K562 (cell line): ENCODE measurements at places on chromosomes 6 and 20. TPM values are rescaled to one million over a fixed set of nuclear protein-coding genes. Genes with fewer than 3 reads are reported as not detected.

- H3K4me1 ChIP-seq: peaks cover 3% of the 10 kb centered on the region
- DNase-seq: peak; percentile 98
Observed at GRCh38 chr20:56468316-56469076, at the start of gene RTF2. TSS of gene RTF2 (plus strand) at chr20:56468627. CDS start at chr20:56468698, 71 bp downstream.

- no peak overlapping the region for H3K27ac ChIP-seq
- DNase-seq: no peak
- H3K36me3 ChIP-seq: no peaks in the 10 kb centered on the region
- no peak overlapping the region for H3K4me3 ChIP-seq
- H3K4me1 ChIP-seq: no peaks in the 10 kb centered on the region
Observed at GRCh38 chr6:105120570-105120969, 59.2 kb downstream of the POPDC3 start.

- no peak overlapping the region for H3K4me3 ChIP-seq
- H3K36me3 ChIP-seq: no peaks in the 10 kb centered on the region
- DNase-seq: no peak
- no peaks in the 10 kb centered on the region for H3K4me1 ChIP-seq
- no peaks in the 10 kb centered on the region for H3K27me3 ChIP-seq
Observed at GRCh38 chr6:56758120-56758519, 115.4 kb upstream of the DST start.

DNA sequence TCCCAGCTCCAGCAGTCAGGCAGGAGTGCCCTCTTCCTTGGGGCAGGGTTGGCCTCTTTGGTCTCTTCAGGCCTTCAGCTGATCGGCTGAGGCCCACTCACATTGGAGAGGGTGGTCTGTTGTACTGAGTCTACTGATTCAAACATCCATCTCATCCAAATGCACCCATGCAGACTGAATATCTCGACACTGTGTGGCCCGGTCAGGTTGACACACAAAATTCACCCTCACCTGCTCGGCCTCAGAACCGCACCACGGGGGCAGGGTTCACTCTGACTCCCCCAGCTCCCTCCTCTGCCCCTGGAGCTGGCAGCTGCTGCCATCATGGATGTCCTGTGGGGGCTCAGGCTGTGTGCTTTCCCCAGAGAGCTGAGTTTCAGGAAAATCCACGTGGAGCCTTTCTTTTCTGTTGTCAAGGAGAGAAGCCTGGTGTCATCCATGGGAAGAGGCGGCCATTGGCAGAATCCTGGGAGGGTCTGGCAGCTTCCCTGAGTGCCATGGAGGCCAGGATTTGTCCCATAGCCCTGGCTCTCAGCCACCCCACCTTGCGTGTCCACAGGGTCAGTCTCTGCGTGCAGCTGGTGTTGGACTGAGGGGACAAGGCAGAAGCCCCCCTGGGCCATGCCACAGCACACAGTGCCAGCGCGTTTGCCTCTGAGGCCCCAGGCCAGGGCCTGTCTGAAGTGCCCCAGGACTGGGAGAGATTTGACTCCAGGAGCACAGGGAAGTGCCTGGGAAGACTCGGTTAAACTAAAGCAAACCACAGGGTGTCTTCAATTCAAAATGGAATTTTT lies 114.1 kb downstream of the ERMARD start:
- no peaks in the 10 kb centered on the region for H3K4me1 ChIP-seq
- H3K27ac ChIP-seq: no peak overlapping the region
- H3K4me3 ChIP-seq: no peak overlapping the region

TSHZ2 gene
- 0.11 and 0.20 TPM in 2 replicates for total RNA-seq

RAET1L gene
- not detected in 2 replicates for total RNA-seq

PCNA gene
- total RNA-seq: 227 and 251 TPM in 2 replicates

BTNL2 gene
- total RNA-seq: not detected in 2 replicates

C20orf141 gene
- total RNA-seq: not detected in 2 replicates
